Fibroblast of lung (primary cell): ENCODE measurements at places on chromosomes 1 and 21. TPM values are rescaled to one million over a fixed set of nuclear protein-coding genes. Genes with fewer than 3 reads are reported as not detected.
A peak's percentile ranks its signal among the peaks of the same experiment; 100 is the strongest.

DNA sequence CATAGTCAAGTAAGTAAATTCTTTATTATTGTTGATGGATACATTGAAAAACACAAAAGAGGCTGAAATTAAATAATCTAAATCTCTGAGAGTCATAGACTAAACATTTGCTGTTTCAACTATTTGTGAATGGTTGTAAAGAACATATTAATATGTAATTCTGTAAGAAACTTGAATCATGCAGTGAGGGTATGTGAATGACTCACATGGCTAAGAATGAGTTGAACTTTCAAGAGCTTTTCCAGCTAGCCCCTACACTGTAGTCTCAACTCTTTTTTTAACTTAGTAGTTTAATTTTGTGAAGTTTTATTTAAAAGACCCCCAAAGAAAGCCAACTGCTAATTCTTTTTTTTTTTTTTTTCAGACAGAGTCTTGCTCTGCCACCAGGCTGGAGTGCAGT is 588.1 kb downstream of the DPYD start:
- peak; percentile 93 for DNase-seq

- no peak for DNase-seq
Measured at GRCh38 chr1:97368296-97368695, 552.5 kb downstream of the DPYD start.

DNA sequence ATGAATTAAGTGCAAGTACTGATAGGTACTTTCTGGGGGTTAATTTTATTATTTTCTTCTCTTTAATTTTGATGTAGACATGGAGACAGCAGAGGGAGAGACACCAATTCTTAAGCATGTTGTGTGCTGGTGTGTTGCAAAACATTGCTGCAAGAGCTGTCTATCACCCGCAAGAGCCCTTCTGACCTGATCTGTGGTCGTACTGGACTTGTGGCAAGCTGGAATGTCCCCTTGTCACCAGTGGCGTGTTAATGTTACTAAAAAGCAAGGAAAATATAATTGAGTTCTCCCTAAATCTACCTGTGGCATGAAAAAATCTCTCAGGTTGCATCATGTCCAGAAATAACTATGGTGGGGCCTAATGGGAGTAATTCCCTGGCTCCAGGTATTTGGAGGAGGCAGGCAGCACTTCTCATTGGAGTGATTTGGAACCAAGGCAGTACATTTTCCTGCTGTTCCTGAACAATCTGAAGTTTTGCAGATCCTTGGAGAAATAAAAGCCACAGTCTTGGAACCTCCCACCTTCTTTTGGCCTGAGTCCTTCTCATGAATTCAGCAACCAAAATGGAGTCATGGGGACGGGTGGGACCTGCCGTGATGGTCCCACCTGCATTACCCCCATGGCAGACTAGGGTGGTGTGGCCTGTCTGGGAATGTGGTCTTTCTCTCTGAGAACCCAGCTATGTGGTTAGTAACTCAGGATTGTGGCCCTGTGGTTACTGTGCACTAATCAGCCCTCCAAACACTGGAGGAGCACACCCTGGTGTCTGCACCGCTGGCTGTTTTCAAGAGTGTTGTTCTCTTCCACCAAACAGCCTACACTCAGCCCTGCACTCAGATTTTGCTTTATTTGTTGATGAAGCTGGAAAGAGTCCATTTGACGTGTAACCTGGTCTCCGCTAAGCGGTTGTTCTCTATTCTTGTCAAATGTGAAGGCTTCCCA is 57.4 kb downstream of the GALNT2 start:
- peak; percentile 85 for DNase-seq

GRCh38 chr1:238664139-238664538 is 722.2 kb upstream of the CHRM3 start:
- DNase-seq: peak; percentile 20

DNA sequence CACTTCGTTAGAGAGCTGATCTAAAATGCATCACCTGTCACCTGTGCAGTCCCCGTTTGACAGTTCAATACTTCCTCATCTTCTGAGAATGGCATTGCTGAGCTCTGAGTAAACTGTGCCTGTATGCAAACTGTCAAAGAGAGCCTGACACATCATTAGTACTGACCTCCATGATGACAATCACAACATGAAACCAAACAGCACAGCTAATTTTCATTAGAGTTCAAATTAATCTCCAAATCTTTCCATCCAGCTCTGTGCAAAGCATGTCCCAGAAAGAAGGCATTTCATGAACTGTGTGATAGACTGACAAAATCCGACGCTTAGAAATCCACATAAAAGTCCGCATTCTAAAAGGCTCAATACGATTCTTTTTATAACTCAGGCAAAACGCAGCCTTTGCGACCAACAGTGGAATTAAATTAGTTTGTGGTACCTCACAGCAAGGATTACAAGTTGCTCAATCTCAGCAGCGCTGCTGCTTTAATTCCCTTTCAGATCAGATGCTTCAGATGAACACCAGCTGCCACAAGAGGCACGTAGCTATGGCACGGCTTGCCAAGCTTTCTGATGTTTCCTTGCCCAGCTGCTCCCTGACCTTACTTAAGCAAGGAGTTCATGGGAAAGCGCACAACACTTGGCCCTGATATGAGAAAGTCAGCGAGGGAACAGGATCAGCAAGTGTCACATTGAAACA is 765.5 kb upstream of the PRMT6 start:
- DNase-seq: peak; percentile 70

- DNase-seq: no peak
Measured at GRCh38 chr1:25243907-25244306, 3.3 kb downstream of the RSRP1 start.

DNA sequence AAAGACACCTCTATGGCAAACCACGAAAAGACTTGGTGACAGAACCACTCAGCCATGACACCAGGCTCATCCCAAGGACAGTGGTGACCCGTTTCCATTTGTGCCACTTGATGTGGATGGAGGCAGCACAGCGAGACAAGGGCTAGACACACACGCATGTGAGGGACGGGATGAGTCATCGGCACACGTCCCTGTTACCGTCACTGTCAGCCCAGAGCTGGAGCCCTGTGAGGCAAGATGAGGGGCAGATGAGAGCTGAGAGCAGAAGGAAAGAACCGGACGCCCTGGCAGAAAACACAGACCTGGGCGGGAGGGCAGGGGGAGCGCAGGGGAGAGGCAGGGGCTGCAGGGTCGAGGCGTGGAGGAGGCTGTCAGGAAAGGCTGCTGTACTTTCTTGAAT is 57.8 kb downstream of the SIK1 start:
- no peak for DNase-seq

DNA sequence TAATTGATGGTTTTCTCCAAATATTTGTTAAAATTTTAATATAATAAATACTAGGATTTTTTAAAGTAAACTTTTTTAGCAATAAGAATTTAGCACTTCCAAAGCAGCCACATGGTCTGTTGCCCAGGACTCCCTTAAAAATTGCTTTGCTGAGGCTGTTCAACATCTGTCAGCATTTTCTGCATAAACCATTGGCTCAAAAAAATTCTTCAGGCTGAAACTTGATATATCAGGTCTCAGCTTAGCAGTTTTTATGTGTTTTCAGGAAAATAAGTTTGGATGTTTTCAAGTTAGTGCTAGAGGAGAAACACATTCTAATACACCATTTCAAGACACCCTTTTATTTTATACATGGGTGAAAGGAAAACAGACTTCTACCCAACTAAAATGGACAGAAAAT is 69.1 kb upstream of the C1orf105 start:
- DNase-seq: peak; percentile 53

DNA sequence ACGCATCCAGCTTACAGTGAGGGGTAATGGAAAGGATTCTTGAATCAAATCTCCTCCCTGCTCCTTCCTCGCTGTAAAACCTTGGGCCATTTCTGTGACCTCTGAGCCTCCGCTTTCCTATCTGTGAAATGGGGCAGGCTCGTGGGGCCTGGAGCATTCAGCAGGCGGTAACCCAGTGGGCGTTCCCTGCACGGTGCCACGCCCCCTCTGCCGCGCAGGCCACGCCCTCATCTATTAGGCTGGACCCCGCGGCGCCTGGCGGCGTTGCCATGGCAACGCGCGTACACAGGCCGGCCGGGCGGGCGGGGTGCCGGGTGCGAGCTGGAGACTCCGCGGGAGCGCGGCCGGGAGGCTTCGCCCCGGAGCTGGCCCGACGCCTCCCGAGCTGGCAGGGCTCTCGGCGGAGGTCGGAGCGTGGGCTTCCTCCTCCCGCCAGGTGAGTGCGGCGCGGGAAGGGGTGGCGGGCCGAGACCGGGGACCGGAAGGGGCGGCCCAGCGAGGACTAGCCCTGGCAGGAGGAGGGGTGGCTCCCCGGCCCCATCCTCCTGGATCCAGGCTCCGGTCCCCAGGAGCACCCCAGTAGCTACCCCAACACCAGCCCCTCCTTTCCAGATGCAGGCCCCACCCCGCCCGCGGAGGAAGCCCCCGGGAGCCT is at the start of gene FHAD1:
TSS of gene FHAD1 (plus strand) at position 264 of the 655 bp plus-strand sequence. CDS start 4,562 bp downstream, outside the sequence.
- DNase-seq: peak; percentile 67

DNA sequence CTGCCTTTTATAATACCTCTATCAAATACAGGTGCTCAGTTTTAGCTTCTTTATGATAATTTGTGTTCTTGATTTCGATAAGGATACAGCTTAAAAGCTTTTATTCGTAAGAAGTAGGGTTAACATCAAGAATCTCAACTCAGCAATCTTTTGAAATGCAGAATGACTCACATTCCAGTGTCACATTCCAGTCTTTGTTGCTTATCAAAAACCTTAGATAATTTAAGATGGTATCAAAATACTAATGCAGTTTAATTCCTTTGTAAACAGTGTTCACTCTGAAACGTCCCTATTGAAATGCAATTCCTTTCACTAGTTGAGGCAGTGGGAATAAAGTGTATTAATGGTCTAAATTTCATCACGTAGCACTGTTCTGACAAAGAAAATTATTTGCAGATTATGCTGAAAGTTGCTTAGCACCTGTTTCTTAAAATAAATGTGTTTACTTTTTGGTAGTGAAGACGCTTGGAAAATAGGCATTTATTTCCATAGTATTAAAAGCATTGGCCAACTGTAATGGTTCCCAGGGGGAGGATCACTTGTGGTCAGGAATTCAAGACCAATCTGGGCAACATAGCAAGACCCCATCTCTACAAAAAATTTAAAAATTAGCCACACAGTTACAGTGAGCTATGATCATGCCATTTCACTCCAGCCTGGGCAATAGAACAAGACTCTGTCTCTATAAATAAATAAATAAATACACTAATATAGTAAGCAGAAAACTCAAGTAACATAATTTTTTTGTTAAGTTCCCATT is 10.1 kb upstream of the CNN3 start:
- DNase-seq: no peak

GRCh38 chr1:78687914-78688313 is 38.3 kb downstream of the IFI44 start:
- peak; percentile 8 for DNase-seq

GRCh38 chr1:93080179-93080823 is 1.2 kb downstream of the MTF2 start:
- DNase-seq: peak; percentile 84

Gene CLCA4
- total RNA-seq: not detected in 2 replicates

Gene NCMAP
- total RNA-seq: not detected in 2 replicates

Gene S100A16
- total RNA-seq: 121 and 122 TPM in 2 replicates
